ENCODE measurements at places on chromosomes 12 and 14.

GRCh38 chr12:103282124-103282523 lies 213.6 kb downstream of the C12orf42 start:
- DNase-seq, result no peak

- DNase-seq, result no peak
Measured at GRCh38 chr14:102785595-102785963, 8.3 kb downstream of the TRAF3 start.

DNA sequence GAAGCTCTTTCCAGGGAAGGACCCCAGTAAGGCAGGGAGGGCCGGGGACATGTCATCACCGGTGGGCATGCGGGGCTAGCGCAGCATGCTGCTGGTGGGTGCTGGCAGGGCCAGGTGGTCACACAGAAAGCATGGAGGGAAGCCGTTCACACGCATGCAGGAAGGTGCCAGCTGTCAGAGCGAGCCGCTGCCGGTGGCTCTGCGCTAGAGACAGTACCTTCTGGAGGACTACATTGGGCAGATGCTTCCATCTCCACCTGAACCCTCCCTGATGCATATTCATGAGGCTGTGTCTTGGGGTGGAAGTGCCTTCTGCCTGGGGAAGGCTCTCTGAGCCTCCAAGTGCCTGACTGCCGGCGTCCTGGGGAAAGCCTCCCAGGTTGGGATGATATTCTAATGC lies 203.8 kb downstream of the CALM1 start:
- DNase-seq, result no peak

DNA sequence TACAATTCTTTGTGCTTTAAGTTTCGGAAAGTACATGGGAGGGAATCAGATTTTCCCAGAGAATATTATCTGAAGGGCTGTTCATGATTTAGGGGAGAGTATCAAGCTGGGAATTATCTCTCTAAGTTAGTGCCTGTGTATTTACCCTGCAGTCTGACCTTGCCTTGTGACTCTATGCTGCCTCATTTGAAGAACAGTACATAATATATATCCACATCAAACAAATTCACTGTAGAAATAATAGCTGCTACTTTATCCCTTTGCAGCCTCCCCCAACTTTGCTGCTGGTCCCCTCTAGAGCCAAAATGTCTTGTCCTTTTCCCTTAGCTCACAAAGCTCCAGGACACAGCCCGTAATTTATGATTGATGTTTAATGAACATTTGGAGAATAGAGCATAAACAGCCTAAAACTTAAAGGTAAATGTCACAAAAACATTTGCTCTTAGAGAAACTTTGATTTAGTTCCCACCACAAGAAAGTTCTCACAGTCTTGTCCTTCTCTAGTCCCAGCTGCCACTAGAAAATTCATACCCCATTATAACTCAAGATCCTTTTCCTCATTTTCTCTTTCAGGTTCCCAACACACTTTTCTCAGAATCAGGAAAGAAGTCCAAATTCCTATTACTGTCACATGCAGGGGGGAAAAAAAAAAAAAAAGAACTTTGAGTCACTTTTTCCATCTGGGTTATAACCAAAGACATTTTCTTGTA lies 1009.6 kb downstream of the FLRT2 start:
- no peak for DNase-seq

DNA sequence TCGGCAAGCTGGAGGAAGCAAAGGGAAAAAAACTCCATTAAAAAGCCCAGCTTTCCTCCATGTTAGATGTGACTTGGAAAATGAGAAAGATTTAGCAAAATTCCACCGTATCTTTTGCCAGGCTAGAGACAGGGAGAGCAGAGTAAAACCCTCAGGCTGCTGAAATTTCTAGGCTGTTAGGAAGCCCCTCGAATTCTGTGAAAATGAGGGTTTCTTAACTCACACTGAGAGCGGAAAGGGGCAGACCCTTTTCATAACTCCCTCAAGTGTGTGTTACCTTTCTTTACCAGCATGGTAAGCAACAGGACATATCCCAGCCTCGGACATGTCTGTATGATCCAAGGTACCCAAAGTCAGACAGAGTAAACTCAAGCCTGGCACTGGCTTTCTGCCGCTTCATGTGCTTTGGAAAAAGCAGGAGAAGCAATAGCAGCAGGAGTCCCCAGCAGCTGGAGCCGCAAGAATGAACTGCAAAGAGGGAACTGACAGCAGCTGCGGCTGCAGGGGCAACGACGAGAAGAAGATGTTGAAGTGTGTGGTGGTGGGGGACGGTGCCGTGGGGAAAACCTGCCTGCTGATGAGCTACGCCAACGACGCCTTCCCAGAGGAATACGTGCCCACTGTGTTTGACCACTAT lies at the start of gene RHOJ:
TSS of gene RHOJ (plus strand) at position 37 of the 637 bp plus-strand sequence. CDS start at position 464, 427 bp downstream.
- DNase-seq, result peak; percentile 64

- no peak for DNase-seq
Measured at GRCh38 chr14:64709126-64709525, 4.9 kb downstream of the PLEKHG3 start.

DNA sequence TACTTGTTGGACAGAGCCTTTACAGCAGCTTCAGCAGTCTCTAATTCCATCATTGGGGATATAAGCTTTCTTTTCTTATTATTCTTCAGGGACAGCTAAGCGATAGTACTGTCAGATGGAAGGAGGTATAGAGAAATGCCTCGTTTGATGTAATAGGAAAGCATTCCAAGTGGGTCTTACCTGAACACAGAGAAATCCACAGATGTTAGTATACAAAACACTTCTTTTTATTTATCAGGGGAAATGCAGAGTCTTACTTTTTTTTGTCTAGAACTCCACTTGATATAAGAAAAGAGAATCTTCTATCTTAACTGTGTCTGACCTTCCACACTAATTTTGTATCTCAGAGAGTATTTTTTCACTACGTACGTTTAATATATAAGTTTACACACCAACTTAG lies 1.9 kb downstream of the SYT1 start:
- DNase-seq, result no peak

- no peak for DNase-seq
Measured at GRCh38 chr14:67557118-67557517, 24.0 kb downstream of the PLEKHH1 start.

DNA sequence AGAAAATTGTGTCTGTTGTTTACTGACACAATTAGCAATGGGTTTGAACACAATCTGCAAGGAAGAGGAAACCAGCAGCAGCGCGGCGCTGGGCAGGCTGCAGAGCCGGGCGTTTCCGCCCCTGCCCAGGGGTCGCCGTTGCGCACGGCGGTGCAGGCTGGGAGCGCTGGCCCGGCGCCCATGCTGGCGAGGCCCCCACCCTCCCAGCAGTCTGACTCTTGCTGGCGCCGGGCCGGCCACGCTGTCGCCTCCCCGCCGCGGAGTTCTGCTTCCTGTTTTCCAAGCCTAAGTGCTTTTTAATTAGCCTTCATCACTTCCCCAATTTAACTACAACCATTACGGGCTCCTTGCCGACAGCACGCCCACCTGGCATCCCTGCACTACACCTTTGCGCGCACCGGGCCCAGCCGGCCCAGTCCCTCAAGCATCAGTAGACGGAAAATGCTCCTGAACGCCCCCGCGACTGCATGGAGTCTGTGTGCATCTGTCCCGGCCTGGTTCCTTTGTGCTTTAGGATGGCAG lies 212.1 kb downstream of the GXYLT1 start:
- peak; percentile 78 for DNase-seq

DNA sequence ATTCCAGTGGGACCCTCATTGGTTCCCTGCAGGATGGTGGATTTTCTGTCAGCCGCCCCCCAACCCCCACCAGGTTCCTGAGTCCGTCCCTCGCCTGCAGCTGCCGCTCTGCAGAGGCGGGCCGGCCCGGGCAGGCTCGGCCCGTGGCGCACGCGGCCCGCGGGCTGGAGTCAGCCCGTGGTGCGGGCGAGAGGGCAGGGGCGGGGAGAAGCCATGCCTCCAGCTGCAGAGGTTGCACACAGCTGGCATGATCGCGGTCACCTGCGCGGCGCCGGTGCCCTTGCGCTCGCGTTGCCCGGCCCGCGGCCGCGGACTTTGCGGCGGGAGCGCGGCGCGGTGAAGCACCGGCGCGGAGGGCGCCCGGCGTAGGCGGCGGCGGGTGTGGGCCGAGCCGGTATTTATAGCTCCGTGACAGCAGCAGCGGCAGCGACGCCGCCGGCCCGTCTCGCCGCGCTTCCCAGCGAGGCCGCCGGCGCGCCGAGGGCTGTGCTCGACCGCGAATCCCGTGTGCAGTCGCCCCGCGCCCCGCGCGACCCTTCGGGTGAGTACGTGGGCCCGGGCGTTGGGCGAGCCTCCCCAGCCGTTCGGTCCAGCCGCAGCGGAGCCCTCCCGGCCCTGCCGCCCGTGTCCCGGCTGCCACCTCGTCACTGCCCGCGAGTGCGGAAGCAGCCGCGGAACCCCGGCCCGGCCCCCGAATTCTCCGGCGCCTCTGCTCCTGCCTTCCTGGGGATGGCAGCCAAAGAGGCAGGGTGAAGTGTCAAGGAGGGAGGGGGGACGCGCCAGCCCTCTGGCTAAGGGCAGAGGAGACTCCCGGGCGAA lies at the start of gene TMEM117:
TSS of gene TMEM117 (plus strand) at position 426 of the 819 bp plus-strand sequence.
- DNase-seq, result peak; percentile 88

GRCh38 chr12:7072554-7072953 lies 12.0 kb downstream of the C1S start:
- no peak for DNase-seq

- DNase-seq, result no peak
Measured at GRCh38 chr12:4068981-4069669, 195.9 kb upstream of the PARP11 start.

DNA sequence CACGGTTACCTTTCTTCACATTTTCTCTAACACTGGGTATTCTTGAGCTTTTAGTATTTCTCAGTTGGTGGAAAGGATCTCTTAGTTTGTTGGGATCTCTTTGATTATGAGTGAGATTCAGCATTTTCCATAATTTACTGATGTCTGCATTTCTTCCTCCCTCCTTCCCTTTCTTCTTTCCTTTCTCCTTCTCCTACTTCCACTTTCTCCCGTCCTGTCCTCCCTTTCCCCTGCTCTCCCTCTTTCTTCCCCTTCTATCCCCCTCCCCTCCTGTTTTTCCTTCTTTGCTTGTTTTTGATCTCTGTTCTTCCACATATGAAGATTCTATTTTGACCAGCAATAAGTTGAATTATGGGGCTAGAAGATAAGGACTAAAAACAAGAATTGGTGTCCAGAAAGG lies 66.9 kb downstream of the FUT8 start:
- DNase-seq, result no peak

- DNase-seq, result no peak
Measured at GRCh38 chr12:108106599-108106998, 22.5 kb upstream of the WSCD2 start.

DNA sequence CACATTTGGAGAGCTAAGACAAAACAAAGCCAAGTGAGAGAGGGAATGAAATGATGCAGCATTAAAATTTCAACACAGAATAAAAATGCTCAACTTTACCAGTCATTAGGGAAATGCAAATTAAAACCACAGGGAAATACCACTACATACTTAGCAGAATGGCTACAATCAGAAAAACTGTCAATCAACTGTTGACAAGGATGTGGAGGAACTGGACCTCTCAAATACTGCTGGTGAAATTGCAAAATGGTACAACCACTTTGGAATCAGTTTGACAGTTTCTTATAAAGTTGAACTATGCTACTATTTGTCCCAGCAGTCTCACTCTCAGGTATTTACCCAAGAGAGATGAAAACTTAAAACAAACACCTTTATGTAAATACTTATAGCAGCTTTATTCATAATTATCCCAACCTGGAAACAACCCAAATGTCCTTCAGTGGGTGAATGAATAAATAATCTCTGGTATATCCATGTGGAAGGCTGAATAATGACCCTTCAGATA lies 43.8 kb upstream of the KTN1 start:
- no peak for DNase-seq

DNA sequence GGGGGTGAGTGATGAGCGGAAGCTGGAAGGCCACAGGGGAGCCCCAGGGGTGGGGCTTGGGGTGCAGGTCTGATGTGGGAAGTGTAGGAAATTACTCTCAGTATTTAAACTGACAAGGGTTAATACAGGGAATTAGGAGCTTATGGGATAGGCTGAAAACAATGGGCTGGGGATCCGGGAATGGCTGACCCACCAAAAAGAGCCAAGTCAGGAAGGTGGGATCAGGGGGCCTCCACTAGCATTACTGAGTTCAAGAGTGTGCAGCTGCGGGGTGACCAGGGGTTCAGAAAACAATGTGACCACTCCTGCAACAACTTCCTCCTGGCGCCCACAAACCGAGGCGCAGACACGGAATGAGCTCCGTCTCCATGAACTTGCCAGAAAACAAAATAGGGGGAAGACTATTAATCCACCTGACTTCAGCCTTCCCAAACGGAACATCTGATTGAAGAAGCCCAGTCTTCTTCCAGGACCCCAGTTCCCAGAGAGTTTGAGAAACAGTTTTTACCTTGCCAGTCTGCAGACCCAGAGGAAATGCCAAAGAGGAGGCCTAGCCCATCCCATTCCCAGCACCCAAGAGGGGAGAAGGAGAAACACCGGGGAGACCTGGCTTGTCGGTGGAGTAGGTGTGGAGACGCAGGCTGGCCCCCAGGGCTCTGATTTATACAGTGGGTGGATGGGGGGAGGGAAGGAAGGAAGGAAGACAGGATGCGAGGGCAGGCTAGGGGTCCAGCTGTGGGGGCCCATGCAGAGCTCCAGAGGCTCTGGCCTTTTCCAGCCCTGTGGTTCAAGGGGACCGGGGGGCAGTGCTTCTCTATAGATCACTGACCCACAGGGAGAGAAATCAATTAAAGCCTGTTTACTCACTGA lies 16.5 kb upstream of the YY1 start:
- no peak for DNase-seq

DNA sequence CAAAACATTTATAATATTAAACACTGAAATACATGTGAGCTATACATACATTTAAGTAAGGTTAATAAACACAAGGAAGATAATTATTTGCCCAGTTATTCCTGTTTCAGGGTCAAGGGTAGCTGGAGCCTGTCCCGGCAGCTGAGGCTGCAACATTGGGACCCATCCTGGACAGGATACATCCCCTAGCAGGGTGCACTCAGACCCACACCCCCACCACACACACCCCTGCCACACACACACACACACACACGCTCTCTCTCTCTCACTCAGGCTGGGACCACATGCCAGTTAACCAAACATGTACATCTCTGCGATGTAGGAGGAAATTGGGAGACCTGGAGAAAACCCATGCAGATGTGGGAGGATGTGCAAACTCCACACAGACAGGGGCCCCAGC lies 112.6 kb upstream of the TMCC3 start:
- no peak for DNase-seq

- DNase-seq, result no peak
Measured at GRCh38 chr14:99803803-99804202, 10.6 kb downstream of the EML1 start.

DNA sequence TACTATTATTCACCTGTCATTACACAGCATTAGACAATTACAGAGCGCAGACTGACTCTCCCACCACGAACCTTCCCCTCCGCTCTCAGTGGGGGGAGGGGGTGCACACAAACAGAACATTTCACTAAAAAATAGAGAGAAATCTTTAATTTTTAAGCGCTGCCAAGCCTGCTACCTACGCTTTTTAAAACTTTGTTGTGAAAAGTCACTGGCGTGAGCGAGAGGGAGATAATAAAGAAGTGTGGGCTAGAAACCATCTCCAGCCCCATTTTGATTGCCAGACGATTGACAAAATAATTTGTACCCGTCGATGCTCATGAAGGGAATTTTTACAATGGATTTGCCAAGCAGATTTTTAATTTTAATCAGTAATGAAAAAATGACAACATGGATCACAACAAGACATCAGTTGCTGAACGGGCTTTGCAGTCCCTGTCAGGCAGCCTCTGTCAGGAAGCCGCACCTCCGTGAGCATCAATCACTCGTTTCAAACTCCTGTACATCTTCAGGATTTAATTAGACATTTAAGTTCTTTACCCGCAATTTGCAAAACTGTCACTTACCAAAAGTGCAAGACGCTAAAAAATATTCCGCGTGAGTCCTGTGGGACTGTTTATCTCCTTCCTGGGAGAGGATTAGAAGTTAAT lies 209.1 kb downstream of the BCL11B start:
- DNase-seq, result no peak
